ENCODE measurements at places on chromosomes 2 and 18.

DNA sequence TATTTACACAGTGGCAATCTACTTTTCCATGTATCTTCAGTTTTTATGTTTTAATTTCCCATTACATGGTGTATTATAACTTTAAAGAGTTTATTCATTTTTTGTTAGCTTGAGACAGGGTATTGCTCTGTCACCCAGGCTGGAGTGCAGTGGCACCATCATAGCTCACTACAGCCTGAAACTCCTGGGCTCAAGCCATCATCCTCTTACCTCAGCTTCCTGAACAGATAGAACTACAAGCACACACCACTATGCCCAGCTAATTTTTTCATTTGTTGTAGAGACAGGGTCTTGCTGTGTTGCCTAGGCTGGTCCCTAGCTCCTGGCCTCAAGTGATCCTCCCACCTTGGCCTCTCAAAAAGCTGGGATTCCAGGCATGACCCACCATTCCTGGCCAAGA, 66.8 kb downstream of the COA5 start:
- no peak for DNase-seq

GRCh38 chr2:85536479-85536878, 2.5 kb upstream of the MAT2A start:
- no peak for DNase-seq

- DNase-seq, result no peak
Measured at GRCh38 chr18:36917907-36918306, 89.0 kb downstream of the KIAA1328 start.

GRCh38 chr2:152875701-152876695, 157.6 kb downstream of the ARL6IP6 start:
- no peak for DNase-seq

DNA sequence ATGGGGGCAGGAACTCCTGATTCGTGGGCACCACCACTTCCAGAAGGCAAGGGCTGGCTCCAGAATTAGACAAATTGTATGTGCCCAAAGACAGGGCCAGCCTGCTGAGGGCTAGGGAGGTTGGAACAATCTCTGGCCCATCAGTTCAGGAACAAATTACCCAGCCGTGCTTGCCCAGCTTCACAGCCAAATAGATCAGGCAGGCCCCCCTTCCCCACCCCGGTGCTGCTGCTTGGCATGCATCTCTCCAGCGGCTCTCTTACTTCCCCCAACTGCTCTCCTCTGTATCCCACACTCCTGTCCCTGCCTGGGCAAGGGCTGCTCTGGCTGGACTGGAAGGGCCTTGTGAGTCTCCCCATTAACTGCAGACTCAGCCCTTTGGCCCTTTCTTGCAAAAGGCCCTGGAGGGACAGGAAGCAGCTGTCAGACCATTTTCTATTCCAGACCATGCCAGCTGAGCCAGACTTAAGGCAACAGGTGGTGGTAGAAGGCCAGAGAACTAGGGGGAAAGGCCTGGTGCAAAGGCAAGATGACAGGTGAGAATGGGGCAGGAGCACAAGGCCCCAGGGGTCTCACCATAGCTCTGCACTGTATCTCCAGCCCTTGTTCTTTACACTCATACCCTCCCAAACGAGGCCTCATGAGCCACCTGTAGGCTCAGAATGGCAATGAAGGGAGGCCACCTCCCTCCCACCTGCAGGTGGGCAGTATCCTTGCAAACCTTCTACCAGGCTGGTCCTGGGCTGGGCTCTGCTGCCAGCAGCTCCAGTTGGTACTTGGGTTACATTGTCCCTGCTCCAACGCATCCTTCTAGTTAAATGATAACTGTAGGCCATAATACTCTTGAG, 30.7 kb upstream of the ACAA2 start:
- no peak for DNase-seq

GRCh38 chr2:8954990-8955389, 48.5 kb downstream of the MBOAT2 start:
- peak; percentile 41 for DNase-seq

DNA sequence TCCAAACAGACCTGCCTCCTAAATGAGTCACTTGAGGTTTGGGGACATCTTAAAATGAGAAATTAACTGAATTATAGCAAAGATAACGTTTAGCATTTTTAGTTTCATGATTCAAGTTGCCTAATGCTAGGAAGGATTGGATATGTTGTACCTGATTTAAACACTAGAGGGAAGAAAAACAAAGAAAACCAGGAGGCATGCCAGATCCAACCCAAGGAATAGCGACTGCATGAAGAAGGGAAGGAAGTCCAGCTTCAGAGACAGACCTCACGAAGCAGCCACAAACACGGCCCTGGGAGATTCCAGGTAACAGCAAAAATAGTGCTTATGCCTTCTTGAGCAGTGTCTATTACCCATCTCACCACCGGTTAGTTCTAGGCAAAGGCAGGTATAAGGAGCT, 499.9 kb upstream of the SPHKAP start:
- DNase-seq, result no peak

DNA sequence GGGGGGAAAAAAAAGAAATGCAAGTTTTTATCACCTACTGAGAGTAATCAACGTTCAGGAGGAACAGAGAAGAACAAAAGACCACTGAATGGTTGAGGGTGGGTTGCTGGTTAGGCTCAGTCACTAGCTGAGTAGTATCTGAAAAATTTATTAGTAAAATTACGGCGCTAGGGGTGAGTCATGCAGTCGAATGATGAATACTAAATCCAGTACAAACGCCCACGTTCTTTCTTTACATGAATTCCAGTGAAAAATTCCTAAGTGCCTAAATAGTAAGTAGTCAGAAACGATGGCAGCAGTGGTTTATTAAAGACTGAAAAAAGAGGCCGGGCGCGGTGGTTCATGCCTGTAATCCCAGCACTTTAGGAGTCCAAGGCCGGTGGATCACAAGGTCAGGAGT, 52.0 kb downstream of the TEKT4 start:
- peak; percentile 33 for DNase-seq

- no peak for DNase-seq
Measured at GRCh38 chr2:198097630-198098029, 293.2 kb downstream of the PLCL1 start.

Data from HS-27A (cell line).